ENCODE measurements at places on chromosomes 7 and 10. TPM values are rescaled to one million over a fixed set of nuclear protein-coding genes. Genes with fewer than 3 reads are reported as not detected.

OR2A5 gene
- total RNA-seq, result not detected

NPC1L1 gene
- 0.23 TPM for total RNA-seq

DNA sequence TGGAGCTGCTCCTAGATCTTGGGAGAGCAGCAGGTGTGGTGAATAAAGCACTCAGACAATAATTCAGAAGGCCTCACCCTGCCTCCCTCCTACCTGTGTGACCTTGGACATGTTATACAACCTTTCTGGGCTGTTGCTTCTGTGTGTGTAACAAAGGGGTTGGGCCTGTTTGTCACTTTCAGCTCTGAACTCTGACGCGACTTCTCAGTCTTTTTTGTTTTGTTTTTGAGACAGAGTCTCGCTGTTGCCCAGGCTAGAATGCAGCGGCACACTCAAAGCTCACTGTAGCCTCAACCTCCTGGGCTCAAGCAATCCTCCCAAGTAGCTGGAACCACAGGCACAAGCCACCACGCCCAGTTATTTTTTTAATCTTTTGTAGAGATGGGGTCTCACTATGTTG, 89.3 kb downstream of the DNMBP start:
- no peak for DNase-seq

DNA sequence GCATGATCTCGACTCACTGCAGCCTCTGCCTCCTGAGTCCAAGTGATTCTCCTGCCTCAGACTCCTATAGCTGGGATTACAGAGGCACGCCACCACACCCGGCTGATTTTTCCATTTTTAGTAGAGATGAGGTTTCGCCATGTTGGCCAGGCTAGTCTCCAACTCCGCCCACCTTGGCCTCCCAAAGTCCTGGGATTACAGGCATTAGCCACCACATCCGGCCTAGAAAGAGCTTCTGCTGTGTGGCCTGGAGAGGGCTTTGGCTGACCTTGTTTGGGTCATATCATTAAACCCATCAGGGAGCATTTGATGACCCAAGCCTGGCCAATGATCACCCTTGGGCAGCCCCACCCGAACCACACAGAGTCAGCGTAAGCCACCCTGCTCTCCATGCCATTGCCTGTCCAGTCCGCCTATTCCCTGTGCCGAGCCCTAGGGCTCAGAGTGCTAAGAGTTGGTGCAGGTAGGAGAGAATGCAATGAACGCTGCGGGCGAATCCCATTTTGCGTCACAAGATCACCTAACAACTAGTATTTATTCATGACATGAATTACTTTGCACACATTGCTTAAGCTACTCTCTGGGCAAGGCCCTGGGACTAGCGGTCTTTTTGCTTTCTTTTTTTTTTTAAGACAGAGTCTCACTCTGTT, 22.3 kb upstream of the GDI2 start:
- DNase-seq, result no peak

DNA sequence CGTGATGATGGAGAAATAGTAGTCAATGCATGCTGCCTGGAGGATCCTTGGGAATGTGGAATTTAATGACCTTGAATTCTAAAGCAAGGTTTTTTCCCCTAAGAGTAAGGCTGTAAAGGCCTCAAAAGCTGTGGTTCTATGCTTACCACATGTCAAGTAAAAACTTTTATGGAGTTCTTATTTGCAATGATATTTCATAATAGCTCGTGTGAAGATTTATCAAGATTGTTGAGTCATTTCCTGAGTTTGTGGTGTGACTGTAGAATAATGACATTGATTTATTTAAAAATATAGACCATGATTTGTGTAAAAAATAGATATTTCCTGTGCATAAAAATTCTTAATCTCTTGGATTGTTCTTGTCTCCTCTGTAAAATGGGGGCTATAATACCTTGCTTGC, 67.5 kb upstream of the SORCS1 start:
- DNase-seq, result no peak

DNA sequence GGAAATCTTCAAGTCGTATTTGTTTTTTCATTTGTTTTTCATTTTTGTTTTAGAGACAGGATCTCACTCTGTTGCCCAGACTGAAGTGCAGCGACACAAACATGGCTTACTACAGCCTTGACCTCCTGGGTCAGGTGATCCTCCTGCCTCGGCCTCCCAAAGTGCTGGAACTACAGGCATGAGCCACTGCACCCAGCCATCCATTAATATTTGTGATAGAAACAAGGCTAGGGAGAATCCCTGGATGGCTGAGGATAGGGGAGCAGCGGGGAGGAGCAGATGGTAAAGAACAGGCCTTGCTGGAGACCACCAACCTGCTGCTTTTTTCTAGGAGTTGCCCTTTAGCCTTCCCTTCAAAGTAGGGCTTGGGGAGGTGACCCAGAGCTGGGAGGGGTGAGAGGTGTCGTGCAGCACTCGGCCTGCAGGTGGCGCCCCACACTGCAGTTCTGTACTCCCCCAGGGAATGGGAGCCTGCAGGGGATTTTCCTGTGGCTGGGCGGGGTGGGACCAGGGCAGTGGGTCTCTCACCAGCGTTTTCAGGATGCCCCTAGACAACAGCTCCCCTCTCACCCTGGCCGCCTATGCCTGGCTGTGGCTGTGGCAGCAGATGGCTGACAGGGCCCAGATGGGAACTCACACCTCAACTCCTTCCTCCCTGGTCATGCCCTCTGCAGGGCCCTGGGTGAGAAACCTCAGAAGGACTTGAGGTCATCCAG, 12.6 kb upstream of the CDH23 start:
- DNase-seq, result no peak

GRCh38 chr7:138214926-138215325, 138.7 kb downstream of the AKR1D1 start:
- no peak for DNase-seq

- peak; percentile 30 for DNase-seq
These were observed 346.1 kb upstream of the ANKRD30A start for GRCh38 chr10:36779238-36779846.

GRCh38 chr7:4218481-4218880, 463.6 kb upstream of the FOXK1 start:
- no peak for DNase-seq

DNA sequence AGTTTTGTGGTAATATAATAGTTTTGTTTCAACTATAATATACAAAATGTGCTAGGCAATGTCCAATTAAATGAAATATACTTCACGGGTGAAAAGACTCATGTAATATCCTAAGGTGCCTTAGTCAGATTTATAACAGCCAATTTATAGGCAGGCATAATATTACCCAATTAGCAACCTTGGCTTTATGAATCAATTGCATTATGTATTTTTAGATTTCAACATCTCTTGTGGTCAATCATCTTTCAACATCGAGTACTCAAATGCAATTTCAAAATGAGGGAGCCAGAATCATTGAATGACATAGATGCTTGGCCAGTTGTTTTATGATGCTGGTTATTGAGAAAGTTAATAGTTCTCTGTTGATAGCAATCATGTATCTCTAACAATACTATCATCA, 110.3 kb upstream of the SP8 start:
- no peak for DNase-seq

GRCh38 chr10:28783087-28783486, 105.8 kb downstream of the BAMBI start:
- peak; percentile 33 for DNase-seq

DNA sequence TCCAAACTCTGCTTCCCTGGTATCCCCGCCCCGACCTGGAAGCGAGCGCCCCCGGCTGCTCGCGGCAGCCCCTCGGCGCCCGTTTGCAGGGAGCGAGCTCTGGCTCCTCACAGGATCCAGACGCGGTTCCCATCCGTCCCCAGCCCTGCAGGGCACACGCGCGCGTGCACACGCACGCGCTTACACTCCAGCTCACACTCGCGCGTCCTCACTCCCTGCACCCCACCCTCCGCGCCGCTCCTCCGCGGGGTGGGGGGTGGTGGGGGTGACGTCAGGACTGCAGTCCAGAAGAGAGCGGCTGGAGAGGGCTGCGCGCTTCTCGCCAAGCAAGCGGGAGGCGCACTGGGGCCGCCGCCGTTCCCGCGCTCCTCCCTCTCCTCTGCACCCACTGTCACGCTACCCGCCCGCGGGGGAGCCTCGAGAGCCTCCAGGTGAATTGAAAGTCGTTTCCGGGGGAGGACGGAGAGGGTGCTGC, 255.6 kb downstream of the OTUD1 start:
- DNase-seq, result no peak
